ENCODE measurements at places on chromosomes 13 and 19.

- DNase-seq: no peak
Observed at GRCh38 chr19:19062454-19063182, 1.2 kb upstream of the SLC25A42 start.

GRCh38 chr13:104831831-104832230 is 1703.6 kb downstream of the EFNB2 start:
- DNase-seq: no peak

GRCh38 chr19:23554548-23554947 is 132.5 kb downstream of the ZNF675 start:
- no peak for DNase-seq

- DNase-seq: no peak
Observed at GRCh38 chr13:99063952-99064351, 86.1 kb upstream of the DOCK9 start.

DNA sequence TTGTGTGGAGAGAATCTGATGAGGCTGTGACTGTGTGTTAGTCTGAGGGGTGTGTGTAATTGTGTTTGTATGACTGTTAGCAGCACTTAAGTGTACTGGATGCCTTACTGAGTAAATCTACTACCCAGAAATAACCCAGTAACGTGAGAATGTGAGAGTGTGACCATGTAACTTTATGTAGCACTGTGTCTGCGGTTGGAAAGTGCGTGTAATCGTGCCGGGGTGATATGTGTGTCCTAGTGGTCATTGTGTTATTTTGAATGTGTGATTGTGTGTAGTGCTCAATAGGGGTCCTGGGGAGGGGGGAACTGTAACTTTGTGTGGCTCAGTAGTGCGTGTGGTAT is 550 bp downstream of the ZNF383 start:
- no peak for DNase-seq

DNA sequence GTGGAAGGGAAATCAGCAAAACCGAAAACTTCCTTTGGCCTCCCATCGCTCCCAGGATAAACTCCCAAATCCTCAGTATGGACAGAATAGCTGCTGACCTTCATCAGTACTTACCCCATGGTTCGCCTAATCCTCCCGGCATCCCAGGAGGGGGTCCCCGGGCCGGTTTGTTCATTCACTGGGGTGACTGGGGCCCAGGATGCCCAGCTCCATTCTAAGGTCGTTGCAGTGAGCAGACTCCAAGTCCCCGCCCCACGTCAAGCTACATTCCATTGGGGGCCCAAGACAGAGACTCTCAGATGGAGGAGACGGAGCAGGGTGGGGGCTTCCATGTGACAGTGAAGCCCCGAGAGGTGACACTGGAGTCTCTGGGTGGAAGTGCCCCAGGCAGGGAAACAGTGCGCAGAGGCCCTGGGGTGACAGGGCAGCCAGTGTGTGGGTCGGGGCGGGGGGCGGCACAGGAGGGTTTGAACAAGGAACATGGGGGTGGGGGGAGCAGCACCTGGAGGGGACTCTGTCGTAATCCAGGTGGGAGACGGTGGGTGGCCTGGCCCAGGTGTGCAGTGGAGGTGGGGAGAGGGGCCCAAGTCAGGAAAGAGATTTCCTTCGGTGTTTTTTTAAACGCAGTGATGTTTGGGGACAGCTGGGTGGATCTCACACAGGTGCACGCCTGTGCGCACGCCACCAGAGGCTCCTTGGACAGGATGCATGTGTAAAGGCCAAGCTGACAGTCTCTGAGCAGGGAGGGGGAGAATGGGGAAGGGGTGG is 5.1 kb downstream of the SSBP4 start:
- DNase-seq: no peak

DNA sequence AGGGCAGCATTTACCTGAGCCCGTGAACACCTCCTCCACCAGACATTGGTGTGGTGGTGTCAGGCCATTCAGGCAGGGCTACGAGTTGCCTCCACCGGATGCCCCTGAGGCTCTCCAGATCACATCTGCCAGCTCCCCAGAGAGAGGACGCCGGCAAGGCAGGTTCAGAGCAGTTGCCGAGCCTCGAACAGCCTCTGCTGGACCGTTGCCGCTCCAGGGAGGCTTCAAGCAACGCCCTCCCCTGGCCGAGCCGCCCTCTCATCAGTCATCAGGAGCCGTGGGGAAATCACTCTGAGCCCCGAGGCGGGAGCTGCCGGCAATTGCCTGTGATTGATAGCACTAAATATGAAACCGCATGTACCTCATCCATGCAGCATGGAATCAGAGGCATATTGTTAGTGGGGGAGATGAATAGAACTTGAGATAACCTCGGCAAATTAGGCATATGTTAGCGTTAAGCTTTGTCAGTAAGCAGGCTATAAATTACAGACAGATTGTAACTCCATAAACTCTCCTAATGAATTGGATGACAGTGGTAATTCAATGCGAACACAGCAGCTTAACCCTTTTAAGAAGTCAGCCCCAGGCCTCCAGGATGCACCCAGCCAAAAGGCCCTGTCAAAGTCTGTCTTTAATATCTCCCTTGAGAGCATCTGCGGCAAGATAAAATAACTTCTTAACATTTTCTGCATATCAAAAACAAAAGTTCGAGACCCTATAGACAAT is 29.8 kb upstream of the SPACA7 start:
- DNase-seq: no peak

GRCh38 chr13:90485436-90485835 is 862.1 kb upstream of the MIR17HG start:
- no peak for DNase-seq

- no peak for DNase-seq
Observed at GRCh38 chr13:31862828-31863227, 123.5 kb downstream of the RXFP2 start.

- no peak for DNase-seq
Observed at GRCh38 chr19:33497131-33497777, 24.3 kb downstream of the PEPD start.

GRCh38 chr13:20779405-20779804 is 5.6 kb upstream of the EEF1AKMT1 start:
- DNase-seq: no peak

DNA sequence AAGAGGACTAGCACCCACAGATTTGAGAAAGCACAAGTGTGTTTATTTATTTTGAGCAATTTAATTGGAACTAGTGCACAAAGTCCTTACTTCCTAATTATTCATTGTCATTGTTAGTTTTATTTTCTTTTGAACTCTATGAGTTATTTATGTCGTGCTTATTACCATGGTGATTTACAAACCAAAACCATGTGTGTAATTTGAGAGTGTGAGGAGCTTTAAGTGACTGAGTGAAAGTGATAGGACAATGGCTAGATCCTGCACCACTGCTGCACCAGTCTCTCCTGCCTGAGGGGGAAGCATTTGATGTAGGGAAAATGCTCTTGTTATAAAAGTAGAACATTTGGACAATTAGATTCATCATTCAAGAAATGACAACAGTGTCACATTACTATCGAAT is 172.3 kb upstream of the KLF12 start:
- no peak for DNase-seq

GRCh38 chr13:94705081-94706030 is 7.0 kb downstream of the SOX21 start:
- no peak for DNase-seq

GRCh38 chr13:24851546-24851945 is 87.6 kb downstream of the RNF17 start:
- no peak for DNase-seq

GRCh38 chr13:83232626-83233025 is 649.6 kb downstream of the SLITRK1 start:
- DNase-seq: no peak

GRCh38 chr13:62205273-62205672 is 789.6 kb upstream of the PCDH20 start:
- DNase-seq: no peak

DNA sequence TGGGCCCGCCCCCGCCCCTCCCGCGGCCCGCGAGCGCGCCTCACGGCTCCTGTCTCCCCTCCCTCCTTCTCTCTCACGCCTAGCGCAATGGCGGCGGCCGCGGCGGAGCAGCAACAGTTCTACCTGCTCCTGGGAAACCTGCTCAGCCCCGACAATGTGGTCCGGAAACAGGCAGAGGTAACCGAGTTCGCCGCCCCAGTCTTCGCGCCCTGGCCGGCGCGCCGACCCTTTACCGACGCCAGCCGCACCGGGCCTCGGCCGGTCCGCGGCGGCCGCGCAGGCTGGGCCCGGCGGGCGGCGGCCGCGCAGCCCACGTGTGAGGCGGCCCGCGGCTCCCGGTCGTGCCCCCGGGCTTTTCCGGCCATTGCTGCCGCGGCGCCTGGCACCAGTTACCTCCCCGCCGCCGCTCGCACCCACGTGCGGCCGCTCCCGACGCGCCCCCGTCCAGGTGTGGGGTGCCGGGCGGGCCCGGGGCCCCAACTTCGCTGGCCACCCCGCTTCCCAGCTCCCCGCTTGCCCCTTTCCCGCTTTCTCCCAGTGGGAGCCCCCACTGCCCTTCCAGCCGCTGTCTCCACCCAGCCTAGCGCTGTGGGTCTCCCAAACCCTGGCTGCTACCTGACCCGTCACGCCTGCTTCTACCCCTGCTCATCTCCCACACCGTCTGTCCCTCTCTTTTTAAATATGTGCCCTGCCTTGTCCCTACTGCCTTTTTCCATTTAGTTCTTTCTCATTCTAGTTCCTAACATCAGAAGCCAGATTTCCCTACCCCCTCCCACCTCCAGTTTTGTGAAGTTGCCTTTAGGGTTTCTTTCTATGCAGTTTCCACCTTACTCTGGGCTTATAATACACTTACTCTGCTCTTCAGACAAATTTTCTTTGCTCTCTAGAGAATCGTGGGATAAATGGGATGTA is 23.4 kb downstream of the IPO5 start:
- no peak for DNase-seq

DNA sequence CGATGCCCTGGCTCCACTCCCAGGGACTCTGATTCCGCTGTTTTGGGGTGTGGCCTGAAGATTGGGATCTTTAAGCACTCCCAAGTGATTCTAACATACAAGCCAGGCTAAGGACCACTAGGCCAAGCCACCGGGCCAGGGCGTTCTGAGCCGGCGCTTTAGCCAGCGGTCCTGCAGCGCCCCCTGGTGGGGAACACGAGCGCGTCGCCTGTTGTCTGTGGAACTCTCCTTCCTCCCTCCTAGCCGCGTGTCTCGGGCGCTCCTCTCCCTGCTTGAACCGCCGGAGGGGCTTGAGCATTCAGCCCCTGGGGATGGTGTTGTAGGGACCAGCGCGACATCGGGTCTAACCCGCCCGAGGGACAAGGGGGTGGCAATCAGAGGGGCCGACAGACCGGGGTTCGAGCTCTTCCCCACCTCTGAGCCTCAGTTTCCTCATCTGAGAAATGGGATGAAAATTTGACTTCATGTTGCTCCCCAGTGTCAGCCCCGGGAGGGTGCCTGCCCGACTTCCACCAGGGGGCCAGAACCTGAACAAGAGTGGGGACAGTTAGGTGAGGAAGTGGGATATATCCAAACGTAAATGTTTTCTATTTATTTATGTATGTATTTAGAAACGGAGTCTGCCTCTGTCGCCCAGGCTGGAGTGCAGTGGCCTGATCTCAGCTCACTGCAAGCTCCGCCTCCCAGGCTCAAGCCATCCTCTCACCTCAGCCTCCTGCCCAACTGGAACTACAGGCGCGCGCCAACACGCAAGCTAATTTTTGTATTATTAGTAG is 18.0 kb upstream of the PNMA8B start:
- peak; percentile 47 for DNase-seq

DNA sequence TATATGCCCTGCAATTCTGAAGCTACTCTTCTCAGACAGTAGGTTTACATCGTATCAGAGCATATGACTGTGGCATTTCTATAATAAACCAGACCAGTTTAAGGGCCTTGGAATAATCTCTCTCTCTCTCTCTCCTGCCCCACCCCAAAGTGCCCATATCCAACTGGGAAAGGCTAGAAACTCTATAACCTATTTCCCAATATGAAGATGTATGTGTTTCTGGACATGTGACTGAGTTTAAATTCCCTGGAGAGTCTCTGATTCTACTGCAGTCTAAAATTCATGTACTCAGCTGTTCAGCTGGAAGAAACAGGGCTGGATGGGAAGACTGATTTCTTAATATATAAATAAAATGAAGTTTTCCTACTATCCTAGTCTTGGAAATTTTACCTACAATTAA is 91.9 kb upstream of the MBNL2 start:
- no peak for DNase-seq

DNA sequence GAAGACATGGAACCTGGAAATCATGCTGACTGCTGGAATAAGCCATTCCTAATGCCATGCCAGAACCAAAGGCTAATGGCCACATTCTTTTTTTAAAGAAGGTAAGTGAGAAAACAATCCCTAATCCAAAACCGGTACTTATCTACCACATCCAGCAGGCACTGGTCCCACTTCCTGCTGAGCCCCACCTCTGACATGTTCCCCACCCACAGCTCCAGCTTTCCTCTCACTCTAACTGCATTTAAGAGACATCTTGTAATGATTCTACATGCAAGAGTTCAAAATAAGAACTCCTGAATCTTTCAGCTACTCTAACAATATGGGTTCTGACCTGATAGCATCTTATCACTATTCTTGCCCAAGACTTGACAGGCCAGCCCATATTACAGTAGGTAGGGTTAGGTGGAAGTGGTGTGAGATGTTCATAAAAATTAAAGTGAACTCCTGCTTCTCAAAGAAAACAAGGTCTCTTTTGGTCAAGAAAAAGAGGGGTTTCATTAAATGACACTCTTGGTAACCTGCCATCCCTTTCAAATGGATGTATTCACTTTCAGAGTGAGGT is 41.9 kb downstream of the N4BP2L2 start:
- DNase-seq: no peak

DNA sequence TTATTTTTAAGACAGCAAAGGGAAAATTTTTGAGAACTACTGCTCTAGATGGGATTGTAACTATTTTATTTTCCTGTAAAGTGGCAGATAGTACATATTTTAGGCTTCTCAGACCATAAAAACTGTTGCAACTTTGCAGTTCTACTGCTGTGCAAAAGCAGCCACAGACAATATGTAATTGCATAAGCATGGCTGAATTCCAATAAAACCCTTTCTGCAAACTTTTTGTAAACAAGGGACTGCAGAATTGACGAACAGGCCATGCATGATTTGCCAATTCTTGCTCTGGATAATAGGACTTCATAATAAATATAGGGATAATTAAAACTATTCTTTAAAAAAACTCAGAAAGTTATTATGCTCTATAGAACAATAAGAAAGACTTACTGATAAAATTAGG is 149.1 kb downstream of the SLITRK5 start:
- no peak for DNase-seq

DNA sequence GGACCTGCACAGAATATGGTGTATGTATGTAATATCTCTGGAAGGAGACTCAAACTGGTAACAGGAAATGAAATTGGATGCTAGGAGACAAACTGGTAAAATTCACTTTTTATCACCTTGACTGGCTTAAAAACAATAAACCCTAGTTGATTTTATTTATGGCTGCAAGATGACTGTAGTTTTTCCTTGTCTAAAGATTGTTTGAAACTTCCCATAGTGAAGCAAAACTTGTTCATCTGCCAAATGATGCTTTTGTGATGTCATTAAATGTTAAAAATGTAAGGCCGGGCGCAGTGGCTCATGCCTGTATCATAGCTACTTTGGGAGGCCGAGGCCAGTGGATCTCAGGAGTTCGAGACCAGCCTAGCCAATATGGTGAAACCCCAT is 2.5 kb upstream of the ECH1 start:
- no peak for DNase-seq

GRCh38 chr13:56352901-56353300 is 787.8 kb upstream of the PRR20A start:
- DNase-seq: no peak

- no peak for DNase-seq
Observed at GRCh38 chr19:11090997-11091702, 1.9 kb downstream of the LDLR start.

GRCh38 chr13:68473834-68474326 is 1243.7 kb upstream of the PCDH9 start:
- DNase-seq: no peak

- no peak for DNase-seq
Observed at GRCh38 chr19:9178901-9179300, at the start of gene OR7D2. Gene OR7D2 (plus strand): TSS chr19:9178979. CDS start chr19:9185782, 6,803 bp downstream.

- no peak for DNase-seq
Observed at GRCh38 chr19:5520501-5520900, 47.3 kb downstream of the TINCR start.

Measured in NCI-H446 treated with DMSO at 0.1 percent for 48 hours (cell line).